ENCODE measurements at places on chromosomes 6 and 20.

DNA sequence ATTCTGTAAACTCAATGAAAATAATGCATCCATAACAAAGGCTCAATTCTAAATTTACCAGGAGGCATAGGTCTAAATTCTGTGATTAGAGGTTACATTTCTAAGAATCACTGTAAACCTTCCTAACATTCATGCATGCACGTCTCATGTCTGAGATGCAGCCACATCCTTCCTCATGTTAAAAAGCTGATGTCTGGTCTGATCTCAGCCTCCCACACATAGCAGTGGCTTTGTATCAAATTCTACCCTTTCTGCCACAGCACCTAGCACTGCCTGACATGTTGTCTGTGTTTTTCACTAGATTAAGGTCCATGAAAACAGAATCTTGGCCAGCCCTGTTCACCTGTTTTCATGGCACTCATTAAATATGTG is 171.1 kb downstream of the WDR27 start:
- DNase-seq = no peak

DNA sequence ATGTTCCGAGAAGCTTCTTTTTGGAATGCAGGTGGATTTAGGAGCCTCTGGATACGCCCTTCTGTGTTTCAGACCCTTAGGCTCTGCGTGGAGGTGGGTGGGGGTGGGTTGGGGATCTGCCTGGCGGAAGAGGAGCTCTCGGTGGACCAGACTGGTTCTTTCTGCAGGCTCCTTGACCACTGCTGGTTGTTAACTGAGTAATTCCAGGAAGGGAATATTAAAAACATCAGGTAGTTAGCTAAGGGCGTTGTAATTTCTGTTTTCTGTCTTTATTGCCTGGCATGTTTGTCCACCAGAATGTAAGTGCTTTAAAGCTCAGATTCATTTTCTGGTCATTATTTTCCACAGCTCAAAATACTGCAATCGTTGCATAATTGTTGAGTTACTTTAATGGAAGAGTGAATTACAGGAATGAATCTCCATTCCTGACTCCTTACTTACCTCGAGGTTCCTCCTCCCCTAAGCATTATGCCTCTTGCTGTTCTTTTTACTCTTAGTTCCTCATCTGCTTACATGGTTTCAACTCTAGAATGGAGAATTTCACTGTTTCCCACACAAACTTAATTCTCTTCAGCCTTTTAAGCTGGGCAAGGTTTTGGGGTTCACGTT is 5.9 kb downstream of the CDYL start:
- DNase-seq = no peak

DNA sequence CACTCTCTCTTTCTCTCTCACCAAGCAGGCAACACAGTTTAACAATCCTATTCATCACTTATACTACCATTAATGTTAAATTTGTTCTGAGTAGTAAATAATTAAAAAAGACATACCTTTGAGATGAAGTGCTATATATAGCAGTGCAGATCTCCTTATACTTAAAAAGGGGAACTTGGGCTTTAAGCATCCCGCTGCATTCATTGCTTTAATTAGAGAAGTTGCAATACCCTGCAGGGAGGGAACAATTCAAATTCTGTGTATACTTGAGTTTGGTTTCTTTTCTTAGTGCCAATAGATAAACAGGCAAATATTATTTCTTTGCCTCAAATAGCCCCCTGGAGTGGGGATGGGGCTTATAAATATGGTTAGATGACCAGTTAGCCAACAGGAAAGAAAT is 10.8 kb upstream of the ZBTB24 start:
- DNase-seq = no peak

GRCh38 chr20:63114006-63114692 is 101.8 kb downstream of the YTHDF1 start:
- no peak for DNase-seq

- peak; percentile 82 for DNase-seq
Measured at GRCh38 chr6:6547110-6547879, 41.2 kb upstream of the LY86 start.

GRCh38 chr20:24018796-24019195 is 30.2 kb upstream of the GGTLC1 start:
- no peak for DNase-seq

DNA sequence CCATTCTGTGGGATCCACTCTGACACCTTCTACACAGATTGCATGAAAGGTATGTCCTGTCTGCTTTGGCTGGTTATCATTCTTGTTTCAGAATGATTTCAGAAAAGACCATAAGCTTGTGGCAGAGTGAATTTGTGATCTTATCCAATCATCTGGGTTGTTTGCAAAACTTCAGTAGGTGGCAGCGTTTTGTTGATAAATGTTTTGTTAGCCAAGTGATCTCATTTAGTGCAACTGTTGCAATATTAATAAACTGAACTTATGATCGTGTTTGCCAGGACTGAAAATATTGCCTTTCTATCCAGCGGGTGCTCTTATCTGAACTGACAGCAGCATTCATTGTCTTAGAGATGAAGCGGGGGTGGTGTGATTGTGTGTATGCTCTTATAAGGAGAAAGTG is 613.2 kb upstream of the NOX3 start:
- no peak for DNase-seq

DNA sequence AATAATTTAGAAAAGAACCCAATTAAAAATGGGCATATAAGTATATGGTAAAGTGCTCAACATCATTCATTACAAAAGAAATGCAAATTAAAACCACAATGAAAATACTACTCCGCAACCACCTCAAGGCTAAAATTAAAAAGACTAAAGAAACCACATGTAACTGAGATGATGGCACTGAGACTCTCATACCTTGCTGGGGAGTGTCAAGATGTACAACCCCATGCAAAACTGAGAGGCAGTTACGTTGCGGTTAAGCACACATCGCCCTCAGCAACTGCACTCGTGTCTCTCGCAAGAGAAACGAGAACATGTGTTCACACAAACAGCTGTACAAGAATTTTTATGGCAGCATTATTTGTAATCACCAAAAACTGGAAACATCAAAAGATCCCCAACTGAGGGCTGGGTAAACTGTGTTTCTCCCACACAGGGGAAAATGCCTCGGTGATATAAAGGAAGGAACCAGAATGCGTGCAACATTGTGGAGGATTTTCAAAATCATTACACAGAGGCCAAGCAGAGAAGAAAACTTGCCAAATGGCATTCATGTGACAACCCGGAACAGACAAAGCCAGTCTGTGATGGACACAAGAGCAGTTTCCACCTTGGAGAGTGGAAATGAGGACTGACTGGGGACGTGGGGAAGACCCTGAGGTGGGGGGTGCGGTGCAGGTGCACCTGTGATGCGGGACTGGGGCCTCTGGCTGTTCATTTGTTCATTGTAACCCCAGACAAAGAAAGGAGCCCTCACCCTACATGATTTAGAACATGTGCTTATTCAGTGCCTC is 144.9 kb downstream of the WDR27 start:
- peak; percentile 8 for DNase-seq

GRCh38 chr6:38631186-38631783 is 8.4 kb downstream of the BTBD9 start:
- no peak for DNase-seq

GRCh38 chr6:156407334-156407733 is 369.8 kb upstream of the ARID1B start:
- no peak for DNase-seq

GRCh38 chr6:89400912-89401399 is 11.1 kb downstream of the RRAGD start:
- no peak for DNase-seq

DNA sequence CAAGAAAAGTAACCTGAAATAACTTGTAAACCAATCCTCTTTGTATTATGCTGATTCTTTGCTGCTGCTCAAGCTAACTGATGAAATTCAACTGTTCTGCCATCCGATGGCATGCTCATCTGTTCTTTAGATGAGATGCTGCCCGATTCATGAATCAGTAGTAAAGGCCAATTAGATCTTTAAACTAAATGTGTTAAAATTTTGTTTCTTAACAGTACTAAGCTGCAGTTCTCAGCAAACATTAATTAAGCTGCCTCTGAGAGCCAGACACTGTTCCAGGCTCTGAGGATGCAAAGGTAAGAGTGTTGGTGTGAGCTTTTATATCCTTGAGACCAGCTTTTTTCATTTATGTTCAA is 77.0 kb upstream of the NT5E start:
- no peak for DNase-seq

- DNase-seq = no peak
Measured at GRCh38 chr6:48615041-48615440, 504.0 kb upstream of the PTCHD4 start.

DNA sequence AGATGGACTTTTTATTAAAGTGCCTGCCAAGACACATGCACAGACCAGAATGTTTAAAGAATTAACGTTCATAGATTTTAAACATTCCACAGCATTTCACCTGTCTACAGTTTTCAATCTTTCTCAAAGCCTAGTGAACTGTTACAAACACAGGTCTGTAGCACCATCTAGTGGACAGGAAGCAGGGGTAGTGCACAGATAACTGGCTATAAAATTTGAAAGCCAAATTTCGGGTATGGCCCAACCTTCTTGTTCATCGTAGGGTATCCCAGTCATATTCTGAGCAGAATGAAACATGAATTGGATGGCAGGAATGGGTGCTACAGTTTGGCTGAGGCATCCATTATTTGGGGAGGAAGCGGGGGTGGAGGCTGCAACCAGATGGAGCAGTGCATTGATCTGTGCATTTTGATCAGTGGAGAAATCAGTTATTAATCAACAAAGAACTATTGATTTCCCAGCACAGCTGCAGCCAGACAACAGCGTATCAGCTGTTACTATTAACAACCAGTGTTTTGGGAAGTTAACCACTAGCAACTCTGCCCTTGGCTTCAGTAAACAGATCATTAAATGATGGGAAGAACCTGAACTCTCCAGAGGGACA is 56.1 kb upstream of the B3GAT2 start:
- no peak for DNase-seq

DNA sequence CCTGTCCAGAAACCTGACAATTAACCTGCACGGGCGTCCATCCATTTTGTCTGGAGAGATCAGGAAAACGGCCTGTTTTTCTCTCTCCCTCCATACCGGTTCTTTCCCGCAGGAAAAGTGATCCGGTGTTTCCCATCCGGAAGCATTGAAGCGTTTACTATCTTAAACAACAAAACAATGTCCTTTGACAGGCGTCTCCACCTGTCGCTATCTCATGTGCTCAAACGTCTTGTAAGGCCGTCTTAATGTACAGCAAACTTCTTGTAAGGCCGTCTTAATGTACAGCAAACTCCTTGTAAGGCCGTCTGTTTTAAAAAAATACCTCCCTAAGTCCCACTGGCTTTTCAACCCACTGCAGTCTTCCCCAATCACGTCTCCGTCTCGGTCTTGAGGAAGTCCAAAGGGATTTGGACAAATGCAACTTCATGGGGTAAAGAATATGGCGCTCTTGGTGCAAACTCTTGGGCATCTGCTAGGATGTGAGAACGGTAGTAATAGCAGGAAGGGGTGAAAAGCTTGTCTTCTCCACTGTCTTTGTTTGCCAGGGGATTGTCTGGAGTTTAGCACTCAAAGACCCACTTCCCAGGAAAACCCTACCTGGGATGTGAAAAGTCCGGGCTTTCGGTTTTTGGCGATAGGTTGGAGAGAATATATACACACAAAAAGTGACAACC is 29.9 kb upstream of the TRIM27 start:
- DNase-seq = no peak

DNA sequence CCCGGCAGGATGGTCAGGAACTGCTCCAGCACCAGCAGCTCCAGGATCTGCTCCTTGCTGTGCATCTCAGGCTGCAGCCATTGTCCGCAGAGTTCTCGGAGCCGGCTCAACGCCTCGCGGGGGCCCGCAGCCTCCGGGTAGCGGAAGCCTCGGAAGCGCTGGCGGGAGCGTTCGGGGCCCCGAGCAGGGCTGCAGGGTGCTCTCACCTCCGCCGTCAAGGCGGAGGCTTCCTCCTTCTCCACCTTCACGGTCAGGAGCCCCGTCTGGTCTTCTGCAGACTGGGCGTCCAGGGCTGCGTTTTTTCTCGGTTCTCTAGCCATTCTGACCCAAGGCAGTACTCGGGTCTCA is 434 bp downstream of the ZKSCAN4 start:
- DNase-seq = peak; percentile 14

GRCh38 chr6:66605971-66606370 is 898.9 kb upstream of the EYS start:
- no peak for DNase-seq

DNA sequence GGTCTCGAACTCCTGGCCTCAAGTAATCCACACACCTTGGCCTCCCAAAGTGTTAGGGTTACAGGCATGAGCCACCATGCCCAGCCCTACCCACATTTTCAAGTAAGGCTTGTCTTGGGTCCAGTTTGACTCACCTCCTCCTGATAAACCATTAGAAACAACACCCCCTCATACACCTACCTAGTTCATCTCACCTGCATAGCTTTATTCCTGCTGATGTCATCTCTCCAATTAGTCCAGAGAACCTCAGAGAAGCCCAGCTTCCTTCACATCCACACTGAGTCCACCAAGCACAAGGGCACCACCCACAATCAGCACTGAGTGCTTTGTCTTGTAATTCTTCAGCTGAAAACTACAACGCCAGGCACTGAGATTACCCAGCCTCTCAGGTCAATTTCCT is 35.3 kb downstream of the KIF16B start:
- no peak for DNase-seq

DNA sequence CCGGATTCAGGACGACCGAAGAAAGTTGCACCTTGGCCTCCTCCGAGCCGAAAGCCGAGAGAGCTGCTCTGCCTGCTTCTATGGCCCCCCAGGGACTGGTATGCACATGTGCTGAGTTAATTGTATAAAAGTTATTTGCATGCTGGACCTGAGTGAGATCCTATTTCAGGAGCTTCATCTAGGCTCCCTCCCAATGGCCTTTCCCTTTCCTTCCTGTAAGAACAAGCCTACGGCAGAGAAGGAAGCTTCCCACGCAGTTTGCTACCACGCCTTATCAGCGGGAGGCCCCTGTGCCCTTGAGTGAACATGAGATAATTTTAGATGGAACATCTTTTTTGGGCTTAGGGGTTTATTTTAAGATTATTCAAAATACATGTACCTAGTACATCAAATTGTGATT is 65.9 kb downstream of the RIN2 start:
- no peak for DNase-seq

GRCh38 chr20:45993197-45993951 is 15.3 kb upstream of the MMP9 start:
- DNase-seq = no peak
